Esophagus squamous epithelium (tissue), 5 donors: ENCODE measurements at places on chromosomes 1 and 21.

DNA sequence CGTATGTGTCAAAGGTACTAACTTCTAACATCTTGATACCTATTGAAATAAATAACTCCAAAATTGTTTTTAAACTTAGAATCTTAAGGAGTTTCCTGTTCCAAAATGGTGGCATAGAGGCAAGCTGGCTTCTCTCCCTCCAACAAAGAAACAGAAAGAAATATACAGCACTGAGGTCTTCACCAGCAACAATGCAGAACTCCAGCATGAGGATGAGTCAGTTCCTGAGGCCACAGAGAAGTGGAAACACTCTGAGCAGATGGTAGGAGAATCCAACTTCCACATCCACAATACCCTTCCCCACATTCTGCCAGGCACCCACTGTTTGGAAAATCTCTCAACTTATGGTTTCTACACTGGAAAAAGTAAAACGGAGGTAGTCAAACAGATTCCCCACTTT, 12.2 kb upstream of the PPIH start:
- no peak for DNase-seq

GRCh38 chr1:234699795-234700665, 90.1 kb upstream of the IRF2BP2 start:
- no peak for DNase-seq

DNA sequence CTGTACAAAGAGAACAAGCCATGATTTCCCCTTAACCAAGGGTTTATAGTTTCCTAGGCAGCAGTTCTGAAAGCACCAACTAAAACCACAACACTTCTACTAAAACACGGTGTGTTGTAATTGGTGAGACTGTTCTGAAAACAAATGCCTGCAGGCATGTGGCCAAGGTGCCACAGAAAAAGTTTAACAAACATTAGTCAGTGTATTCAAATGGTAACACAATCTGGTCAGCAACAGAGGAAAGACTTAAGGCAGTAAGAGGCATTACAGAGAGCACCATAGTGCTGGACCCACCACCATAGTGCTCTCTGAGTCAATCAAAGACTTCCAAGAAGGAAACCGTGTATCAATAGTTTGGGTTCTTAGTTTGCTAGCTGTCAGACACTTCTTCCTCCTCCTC, 16.7 kb downstream of the SNIP1 start:
- no peak for DNase-seq

- no peak for DNase-seq
Measured at GRCh38 chr1:59901770-59902388, 24.7 kb downstream of the CYP2J2 start.

GRCh38 chr1:14108356-14109275, 408.6 kb downstream of the PRDM2 start:
- no peak for DNase-seq

DNA sequence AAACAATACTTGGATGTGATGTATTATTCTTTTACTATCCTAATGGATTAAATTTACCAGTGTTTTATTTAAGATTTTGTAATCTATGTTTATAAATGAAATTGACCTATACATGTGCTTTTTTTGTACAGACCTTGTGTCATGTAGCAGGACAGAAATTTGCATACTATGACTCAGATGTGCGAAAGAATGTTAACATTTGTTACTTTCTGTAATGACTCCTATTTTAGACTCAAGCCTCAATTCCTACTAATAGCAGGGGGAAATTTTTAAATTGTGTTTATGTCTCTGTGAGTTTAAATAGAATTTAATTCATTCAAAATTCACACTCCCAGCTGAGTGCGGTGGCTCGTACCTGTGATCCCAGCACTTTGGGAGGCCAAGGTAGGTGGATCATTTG, 21.8 kb upstream of the RIMKLA start:
- no peak for DNase-seq

DNA sequence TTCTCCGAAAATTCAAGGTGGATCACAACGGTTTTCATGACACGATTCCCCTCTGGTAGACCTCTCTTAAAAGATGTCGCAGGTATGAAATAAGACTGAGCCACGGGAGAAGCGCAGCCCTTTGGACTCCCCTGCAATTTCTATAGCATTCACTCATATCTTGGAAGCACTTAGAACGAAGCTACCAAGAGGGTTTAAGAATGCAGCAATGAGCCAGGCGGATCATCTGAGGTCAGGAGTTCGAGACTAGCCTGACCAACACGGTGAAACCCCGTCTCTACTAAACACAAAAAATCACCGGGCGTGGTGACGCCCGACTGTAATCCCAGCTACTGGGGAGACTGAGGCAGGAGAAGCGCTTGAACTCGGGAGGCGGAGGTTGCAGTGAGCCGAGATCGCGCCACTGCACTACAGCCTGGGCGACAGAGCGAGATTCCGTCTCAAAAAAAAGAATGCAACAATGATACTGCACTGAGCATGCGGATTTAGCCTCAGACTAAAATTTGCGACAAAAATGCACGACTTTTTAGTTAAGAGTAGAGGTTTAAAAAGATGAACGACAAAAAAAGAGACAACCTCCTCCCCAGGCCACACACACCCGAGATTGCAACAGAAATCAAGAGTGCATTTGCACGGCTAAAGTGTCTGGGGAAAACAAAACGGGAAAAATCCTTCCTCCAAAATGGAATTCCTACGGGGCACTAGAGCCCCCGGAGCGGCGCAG, 743 bp downstream of the TOMM20 start:
- no peak for DNase-seq

DNA sequence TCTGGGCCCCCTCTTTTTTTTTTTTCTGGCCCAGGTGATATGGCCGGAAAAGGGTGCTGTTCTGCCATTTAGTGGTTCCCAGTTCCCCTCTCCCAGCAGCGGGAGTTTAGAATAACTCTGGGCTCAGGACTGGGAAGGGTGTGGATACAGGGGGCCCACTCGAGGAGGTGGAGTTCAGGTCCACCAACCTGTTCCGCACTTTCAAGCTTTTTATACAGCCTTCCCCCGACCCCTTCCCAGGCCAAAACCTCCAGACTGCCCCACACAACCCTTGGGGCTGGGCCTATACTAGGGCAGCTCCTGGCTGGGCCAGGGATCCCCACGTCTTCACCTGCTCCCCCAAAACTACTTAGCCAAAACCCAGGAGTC, 402 bp downstream of the PLEKHG5 start:
- no peak for DNase-seq

DNA sequence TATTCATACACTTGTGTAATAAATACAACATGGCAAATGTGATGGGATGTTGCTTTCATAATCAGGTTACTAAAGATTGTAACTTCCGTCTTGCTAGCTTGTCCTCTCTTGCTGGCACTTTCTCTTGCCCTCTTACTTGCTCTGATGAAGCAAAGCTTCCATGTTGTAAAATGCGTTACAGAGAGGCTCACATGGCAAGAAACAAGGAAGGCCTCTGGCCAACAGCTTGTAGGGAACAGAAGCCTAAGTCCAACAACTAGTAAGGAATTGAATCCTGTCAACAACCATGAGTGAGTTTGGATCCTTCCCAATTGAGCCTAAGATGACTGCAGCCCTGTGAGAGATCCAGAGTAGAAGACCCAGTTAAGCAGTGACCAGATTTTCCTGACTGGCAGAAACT, 15.4 kb downstream of the TMED5 start:
- DNase-seq: no peak
